ENCODE measurements at places on chromosomes 2 and 18. TPM values are rescaled to one million over a fixed set of nuclear protein-coding genes. Genes with fewer than 3 reads are reported as not detected.

Gene SRD5A2
- total RNA-seq, result not detected

Gene CCDC68
- total RNA-seq, result not detected

Gene MC4R
- total RNA-seq, result 3.9 TPM

Gene FSHR
- not detected for total RNA-seq

Gene PCARE
- total RNA-seq, result not detected

Gene PTPRM
- total RNA-seq, result 26.4 TPM

Gene LIMS4
- 0.10 TPM for total RNA-seq

Gene SCYGR4
- total RNA-seq, result not detected

Gene CHRNA1
- not detected for total RNA-seq

Gene PSMA8
- total RNA-seq, result not detected

Gene PLEKHA3
- total RNA-seq, result 34.4 TPM

Gene MRO
- not detected for total RNA-seq

Gene POTEF
- total RNA-seq, result not detected

Gene GRB14
- 0.10 TPM for total RNA-seq
